Prostate gland (tissue), 2 donors: ENCODE measurements at places on chromosomes 2 and 18. TPM values are rescaled to one million over a fixed set of nuclear protein-coding genes. Genes with fewer than 3 reads are reported as not detected.
A peak's percentile ranks its signal among the peaks of the same experiment; 100 is the strongest.

- peak; percentile 70 for DNase-seq
Measured at GRCh38 chr2:188291617-188292347, at the start of gene GULP1. Gene GULP1 (plus strand): TSS chr2:188291874. CDS start chr2:188477703, 185,829 bp downstream.

DNA sequence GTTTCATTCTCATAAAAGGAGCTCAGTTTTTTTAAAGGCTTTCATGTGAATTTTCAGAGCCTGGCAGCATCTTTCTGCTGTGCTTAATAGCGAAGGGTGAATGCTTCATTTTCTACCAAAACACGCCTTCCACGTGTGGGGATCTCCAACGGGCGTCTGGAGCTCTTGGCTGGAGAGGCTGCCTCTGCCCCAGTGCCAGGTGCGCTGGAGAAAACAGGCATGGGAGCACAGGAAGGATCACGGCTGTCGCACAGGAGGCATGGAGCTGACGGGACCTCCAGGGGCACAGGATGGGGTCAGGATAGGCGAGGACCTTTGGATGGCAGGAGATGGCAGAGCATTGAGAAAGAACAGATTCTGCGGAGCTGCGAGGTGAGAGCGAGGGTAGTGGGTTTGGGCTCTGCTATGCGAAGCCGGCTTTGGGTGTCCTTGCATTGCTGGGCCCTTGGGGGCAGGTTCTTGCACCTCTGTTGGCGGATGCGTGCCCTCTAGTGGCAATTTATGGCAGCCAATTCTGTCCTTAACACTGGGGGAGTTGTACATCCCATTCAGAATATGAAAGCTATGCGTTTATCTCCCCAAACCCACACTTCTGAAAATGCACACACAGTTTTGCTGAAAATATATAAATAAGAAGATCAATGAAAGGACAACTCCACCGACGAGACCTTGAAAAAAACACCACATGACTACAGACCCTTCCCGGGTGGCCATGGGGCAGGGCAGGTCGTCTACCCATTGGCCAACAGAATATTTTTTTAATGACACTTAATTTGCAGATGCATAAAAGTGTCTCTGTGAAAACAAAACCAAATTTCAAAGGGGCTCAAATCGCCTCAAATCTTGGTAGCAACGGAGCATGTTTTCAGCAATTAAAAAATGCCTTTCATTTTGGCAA is 90.4 kb upstream of the SLC35G4 start:
- DNase-seq = peak; percentile 18

DNA sequence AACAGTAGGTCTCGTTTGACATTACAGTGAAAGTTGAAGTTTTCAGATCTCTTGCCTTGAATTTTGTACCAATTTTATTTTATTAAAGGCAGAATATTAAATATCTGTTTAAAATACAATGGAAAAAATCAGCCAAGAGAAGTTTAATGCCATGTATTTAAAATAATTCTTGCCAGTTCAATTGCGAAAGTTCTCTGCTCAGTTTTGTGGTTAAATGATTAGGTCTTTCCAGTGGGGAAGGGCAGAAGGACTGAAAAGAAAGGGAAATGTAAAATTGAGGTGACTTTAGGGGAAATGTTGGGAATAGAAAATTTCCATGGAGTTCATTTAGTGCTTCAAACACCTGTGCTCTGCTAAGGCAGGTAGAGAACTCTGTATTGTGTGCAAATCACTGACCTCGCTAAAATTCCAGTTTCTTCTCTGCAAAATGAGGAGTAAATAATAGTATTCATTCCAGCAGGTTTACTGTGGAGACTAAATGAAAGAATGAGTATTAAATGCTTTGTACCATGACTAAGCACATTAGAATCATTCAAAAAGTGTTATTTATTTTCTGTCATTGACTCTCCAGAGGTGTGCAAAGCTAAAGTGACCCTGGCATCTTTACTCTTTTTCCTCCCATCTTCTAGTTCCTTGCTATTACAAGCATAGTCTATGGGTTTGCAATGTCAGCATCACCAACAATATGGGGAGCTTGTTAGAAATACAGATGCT is 74.4 kb downstream of the KIAA1328 start:
- no peak for DNase-seq

DNA sequence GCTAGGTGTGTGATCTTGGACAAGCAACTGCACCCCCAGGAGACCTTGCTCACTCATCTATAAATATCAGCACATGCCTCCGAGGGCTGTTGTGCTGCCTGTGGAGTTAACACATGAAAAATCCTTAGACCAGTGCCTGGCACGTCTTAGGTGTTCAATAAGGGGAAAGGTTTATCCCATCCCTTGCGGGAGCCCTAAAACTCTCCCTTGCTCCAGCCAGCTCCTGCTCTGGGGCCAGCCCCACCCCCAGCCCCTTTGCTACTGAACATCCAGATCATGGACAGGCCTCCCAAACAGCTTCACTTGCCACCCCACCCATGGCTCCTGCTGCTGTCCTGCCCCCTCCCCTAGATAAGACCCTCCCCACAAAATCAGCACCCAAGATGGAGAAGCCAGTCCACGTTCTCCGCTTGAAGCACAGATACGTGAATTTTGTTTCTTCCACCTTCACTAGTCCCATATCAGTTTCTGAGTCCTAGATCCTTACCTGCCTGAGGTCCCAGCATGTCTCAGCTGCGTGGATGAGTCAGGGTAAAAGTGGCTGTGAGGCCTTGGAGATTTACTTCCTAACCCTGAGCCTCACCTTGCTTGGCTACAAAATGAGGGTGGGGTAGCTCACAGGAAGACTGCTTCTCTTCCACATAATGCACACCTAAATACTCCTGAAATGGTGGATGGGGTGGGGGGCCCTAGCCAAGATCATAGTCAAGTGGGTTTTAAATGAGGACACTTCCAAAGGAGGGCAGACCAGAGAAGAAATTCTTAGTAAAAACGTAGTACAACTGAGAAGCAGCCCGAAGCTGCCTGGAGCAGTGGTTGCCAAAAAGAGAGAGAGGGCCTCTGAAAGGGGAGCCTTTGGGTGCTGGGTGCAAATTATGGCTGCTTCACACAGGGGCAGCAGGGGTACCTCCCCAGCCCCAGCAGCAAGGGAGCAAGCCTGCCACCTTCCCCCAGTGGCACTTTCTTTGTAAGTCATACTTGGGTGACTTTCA is 40.4 kb downstream of the C1QL2 start:
- no peak for DNase-seq

- no peak for DNase-seq
Measured at GRCh38 chr2:172389685-172390339, 37.6 kb upstream of the ITGA6 start.

DNA sequence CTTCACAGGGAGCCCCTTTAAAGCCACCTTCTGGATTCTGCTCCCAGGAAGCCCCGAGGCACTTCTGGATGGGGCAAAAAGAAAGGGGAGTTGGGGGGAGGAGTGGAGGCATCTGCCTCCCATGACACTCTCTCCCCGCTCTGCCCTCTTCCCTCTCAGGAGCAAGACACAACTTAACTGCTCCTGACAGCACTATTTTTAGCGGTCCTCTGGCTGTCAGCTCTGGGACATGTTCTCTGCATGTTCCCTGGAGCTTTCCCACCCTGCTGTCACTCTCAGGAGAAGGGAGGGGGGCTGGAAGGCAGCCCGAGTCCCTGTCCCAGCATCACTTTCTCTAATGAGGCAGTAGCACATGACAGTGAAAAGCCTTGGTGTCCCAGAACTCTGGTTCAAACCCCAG is 32.3 kb downstream of the PLB1 start:
- no peak for DNase-seq

GRCh38 chr2:66202586-66202985 is 232.3 kb upstream of the MEIS1 start:
- DNase-seq = no peak

DNA sequence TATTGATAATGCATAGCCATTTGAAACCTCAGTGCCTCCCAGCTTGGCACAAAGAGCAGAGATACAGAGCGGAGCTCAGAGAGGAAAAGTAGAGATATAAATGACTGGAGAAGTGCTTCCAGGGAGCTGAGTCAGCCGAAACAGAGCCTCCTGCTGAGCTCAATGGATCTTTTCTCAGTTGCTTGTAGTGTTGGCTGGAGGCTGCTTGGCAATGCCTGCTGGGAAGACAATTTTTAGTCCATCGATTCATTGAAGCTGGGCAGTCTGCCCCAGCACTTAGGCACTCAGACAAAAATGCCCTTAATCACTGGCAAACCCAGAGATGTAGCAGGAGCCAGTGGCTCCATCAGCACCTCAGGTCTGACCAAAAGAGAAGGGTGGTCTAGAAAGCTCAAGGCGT is 81.3 kb upstream of the SETBP1 start:
- no peak for DNase-seq

CREG2 gene
- total RNA-seq = not detected

CDH20 gene
- 0.68 TPM for total RNA-seq

FAP gene
- total RNA-seq = not detected

TBR1 gene
- total RNA-seq = 0.45 TPM
